Right renal cortex interstitium (tissue), 3 donors: ENCODE measurements at places on chromosomes 5 and 9. TPM values are rescaled to one million over a fixed set of nuclear protein-coding genes. Genes with fewer than 3 reads are reported as not detected.

- DNase-seq = peak; percentile 1
Observed at GRCh38 chr5:165457859-165458481, 1952.6 kb downstream of the MAT2B start.

The GALNT10 gene
- 25.7 TPM for polyA plus RNA-seq

The TXNDC8 gene
- not detected for polyA plus RNA-seq

DNA sequence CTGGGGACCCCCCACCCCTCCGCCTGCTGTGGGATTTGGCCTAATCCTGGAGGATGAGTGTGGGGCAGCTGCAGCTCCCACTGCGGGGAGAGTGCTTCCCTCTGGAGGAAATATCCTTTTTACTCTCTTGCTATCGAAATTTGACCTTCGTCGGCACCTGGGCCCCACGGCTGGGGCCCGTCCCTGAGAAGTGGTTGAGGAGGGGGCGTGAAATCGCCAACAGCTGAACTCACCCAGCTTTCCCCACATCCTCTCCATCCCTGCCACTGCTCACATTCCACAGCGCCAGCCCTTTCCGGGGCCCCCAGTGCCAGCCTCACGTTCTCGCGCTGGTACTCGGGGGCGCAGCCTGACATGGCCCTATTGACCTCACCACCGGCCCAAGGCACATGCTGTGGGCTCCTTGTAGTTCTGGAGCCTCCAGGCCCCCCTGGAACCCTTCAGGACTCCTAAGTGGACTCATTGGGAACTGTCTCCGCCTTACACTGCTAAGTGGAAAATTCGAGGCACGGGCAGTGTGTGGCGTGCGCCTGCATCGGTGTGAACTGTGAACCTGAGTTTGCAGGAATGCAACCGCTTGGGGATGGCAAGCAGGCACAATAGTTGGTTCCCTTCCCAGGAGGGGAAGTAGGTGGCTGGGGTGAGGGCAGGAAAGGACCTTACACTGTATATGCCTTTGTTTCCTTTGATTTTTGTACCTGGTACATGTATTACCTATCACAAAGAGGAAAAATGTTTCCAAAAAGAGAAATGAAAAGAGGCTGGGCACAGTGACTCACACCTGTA is 19.2 kb downstream of the FGFR4 start:
- no peak for DNase-seq

The SNCB gene
- polyA plus RNA-seq = not detected

The PLEKHG4B gene
- polyA plus RNA-seq = 8.1 TPM

DNA sequence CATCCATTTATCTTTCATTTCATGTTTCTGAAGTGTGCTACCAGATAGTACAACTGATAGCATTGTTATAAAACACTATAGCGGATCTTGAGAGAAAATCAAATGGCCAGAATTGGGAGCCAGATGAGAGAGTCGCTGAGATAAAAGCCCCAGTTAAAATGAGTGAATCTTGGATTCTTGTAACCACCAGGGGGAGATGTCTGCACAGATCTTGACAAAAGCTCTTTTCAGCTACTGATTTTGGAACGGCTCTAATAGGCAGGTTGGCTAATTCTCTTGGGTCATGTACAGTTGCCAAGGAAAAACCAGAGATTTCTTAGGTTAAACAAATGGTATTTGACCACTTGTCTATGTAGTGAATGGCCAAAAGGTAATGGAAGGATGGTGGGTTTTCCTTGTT is 21.7 kb downstream of the F2RL2 start:
- peak; percentile 32 for DNase-seq

GRCh38 chr5:74186356-74187315 is 453.9 kb downstream of the ENC1 start:
- DNase-seq = no peak

DNA sequence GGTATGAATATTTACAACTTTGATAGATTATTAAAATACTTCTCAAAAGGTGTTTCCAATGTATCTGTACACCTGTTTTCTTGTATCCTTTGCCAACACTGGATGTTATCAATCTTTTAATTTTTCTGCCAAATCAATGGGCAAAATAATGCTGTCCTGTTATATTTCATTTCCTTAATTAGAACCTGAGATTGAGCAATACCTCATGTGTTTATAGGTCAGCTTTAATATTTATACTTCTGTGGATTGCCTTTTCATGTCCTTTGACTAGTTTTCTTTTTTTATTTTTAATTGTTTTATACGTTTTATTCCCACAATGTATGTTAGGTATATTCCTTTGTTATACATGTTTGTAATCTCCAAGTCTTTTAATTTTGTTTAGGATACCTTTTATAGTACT is 77.6 kb downstream of the JAK2 start:
- no peak for DNase-seq

- no peak for DNase-seq
Observed at GRCh38 chr5:149857499-149857898, 87.1 kb downstream of the PDE6A start.

The TMEM252 gene
- polyA plus RNA-seq = 8.5 TPM

- no peak for DNase-seq
Observed at GRCh38 chr5:93510626-93511380, 70.2 kb downstream of the NR2F1-AS1 start.
